CD8-positive, alpha-beta T cell (primary cell): ENCODE measurements at places on chromosomes 3 and 15. TPM values are rescaled to one million over a fixed set of nuclear protein-coding genes. Genes with fewer than 3 reads are reported as not detected.

Gene TEX9
- 1.1 TPM for total RNA-seq

Gene OGG1
- total RNA-seq, result 4.9 TPM

Gene EPB42
- not detected for total RNA-seq

Gene CLEC3B
- total RNA-seq, result 0.38 TPM

Gene ITGB5
- 0.56 TPM for total RNA-seq

Gene VGLL3
- not detected for total RNA-seq

Gene SERPINI2
- total RNA-seq, result not detected

Gene C3orf49
- total RNA-seq, result not detected

Gene ROPN1
- total RNA-seq, result not detected

Gene CTSH
- total RNA-seq, result 5.0 TPM

Gene ARRDC4
- total RNA-seq, result 4.2 TPM

Gene FRG2C
- not detected for total RNA-seq

Gene NTRK3
- total RNA-seq, result not detected

Gene SLC22A13
- total RNA-seq, result 0.44 TPM

Gene GOLGA8T
- total RNA-seq, result not detected

Gene PLSCR2
- total RNA-seq, result not detected

Gene SHC4
- total RNA-seq, result not detected

Gene RAP2B
- 16.9 TPM for total RNA-seq

Gene IMPG2
- total RNA-seq, result 0.27 TPM

Gene CPNE9
- total RNA-seq, result 0.60 TPM

Gene C3orf20
- total RNA-seq, result 0.27 TPM

Gene DVL3
- total RNA-seq, result 23.1 TPM

Gene IL17RD
- total RNA-seq, result not detected

Gene ISL2
- not detected for total RNA-seq

Gene SOX2
- not detected for total RNA-seq

Gene PRSS50
- not detected for total RNA-seq

Gene SKIL
- 160 TPM for total RNA-seq

Gene SERINC4
- total RNA-seq, result 0.27 TPM

Gene CMTM8
- 0.87 TPM for total RNA-seq

Gene P2RY1
- total RNA-seq, result 0.06 TPM

Gene TRPM1
- total RNA-seq, result not detected

Gene HRG
- not detected for total RNA-seq

Gene PLIN1
- not detected for total RNA-seq

Gene ZCWPW2
- total RNA-seq, result 0.54 TPM

Gene ST6GAL1
- total RNA-seq, result 23.1 TPM

Gene REC114
- total RNA-seq, result not detected

Gene NRROS
- 4.6 TPM for total RNA-seq

Gene PARP9
- 12.0 TPM for total RNA-seq

Gene CMTM6
- 35.0 TPM for total RNA-seq

Gene POLG
- total RNA-seq, result 147 TPM

Gene SIDT1
- 38.3 TPM for total RNA-seq

Gene BNC1
- total RNA-seq, result not detected

Gene MYRIP
- not detected for total RNA-seq

Gene MRPL47
- 37.8 TPM for total RNA-seq

Gene PLXNA1
- total RNA-seq, result 7.3 TPM

Gene GDPGP1
- 4.4 TPM for total RNA-seq

Gene IL17RB
- not detected for total RNA-seq

Gene FBLN2
- 11.6 TPM for total RNA-seq

Gene TNFAIP8L3
- not detected for total RNA-seq

Gene FOXB1
- not detected for total RNA-seq

Gene ZNF501
- total RNA-seq, result 0.75 TPM

Gene SI
- total RNA-seq, result not detected

Gene PML
- 29.6 TPM for total RNA-seq

Gene APBA2
- total RNA-seq, result 106 TPM

Gene UBAP1L
- 5.9 TPM for total RNA-seq

Gene ADGRG7
- 22.3 TPM for total RNA-seq

Gene SEC11A
- total RNA-seq, result 38.5 TPM
